Stimulated activated CD8-positive, alpha-beta memory T cell treated with anti-CD3 and anti-CD28 coated beads, Interleukin-4, amount 100 ng/mL, for 24 hours (primary cell): ENCODE measurements at places on chromosomes 3 and 15.

DNA sequence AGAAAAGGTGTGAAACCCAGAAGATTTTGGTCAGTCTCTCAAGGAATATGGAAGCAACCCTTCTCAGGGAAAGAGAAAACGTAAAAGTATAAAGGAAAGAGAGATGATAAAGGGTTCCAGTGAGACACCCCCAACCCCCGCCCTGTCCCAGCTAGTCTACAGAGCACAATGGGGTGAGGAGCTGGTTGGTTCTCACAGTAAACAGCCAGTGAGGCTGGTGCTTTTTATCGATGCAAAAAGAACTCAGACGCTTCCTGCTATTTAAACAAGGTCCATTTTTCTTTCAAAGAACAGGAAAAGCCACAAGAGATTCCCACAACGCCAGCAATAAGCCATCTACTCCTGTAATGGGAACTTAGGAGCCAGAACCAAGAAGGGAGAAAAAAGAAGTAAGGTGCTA lies 65.9 kb downstream of the CHAC1 start:
- DNase-seq: no peak

GRCh38 chr15:35019404-35020327 lies 31.6 kb upstream of the ZNF770 start:
- DNase-seq: no peak

DNA sequence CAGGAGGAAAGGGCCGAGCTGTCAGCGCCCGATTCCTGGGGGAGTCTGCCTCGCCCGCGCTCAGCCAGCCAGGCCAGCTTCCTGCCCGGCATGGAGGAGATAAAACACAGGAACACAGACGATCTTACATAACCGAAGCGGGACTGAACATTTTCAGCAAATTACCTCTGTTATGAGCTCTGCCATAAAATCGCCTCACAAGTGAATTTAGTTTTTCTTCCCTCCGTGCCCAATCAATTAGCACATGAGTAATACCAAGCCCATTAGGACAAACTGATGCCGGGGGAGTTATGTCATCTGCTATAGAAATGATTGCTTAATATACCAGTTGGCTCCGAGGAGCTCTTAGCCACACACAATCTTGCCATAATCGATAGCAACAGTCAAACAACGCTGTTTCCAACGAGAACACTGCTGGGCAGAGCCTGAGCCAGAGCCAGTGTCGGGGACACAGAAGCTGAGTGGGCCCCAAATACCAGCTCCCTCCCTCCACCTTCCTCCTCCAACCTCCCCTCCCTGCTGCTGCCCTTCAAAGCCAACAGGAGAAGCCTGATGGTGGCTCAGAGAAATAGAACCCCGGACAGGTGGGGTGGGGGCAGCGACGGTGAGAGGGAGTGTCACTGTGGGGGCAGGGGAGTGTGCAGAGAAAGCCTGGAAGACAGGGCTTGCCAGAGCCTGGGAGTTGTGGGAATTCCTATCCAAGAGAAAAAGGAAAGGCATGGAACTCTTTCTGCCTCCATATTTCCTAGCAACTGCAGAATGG lies 279.4 kb upstream of the TLE3 start:
- DNase-seq: no peak

- no peak for DNase-seq
Measured at GRCh38 chr15:23787346-23788105, 100.4 kb upstream of the NDN start.

DNA sequence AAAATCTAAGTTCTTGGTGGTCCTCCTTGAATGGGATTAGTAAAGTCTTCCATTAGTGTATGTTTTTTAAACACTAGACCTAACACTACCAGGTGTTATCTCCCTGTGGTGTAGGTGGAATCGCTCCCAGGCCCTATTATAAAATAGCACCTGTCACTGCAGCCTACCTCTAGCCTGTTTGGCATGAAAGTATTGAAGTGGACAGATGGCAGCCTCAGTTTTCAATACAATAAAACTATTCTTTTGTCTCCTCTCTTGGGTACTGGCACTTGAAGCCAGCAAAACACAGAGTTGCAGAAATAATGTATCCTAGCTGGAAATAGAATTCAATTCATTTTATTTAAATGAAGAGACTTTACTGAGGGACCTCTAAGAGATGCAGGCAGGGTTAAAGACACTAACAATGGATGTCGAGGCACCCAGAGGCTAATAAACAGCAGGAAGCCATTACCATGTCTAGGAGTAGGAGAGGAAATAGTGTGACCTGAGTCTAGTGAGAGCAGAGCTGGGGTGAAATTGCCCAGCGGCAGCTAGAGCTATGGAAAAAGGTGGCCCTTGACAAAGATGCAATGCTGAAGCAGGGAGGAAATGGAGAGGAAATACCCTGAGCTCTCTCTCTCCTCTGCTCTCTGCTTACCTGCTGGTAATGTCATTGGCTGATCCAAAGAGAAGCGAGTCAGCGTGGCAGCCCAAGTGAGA lies 49.1 kb upstream of the TMEM158 start:
- DNase-seq: no peak

GRCh38 chr15:42160136-42160535 lies 3.7 kb upstream of the PLA2G4F start:
- no peak for DNase-seq

DNA sequence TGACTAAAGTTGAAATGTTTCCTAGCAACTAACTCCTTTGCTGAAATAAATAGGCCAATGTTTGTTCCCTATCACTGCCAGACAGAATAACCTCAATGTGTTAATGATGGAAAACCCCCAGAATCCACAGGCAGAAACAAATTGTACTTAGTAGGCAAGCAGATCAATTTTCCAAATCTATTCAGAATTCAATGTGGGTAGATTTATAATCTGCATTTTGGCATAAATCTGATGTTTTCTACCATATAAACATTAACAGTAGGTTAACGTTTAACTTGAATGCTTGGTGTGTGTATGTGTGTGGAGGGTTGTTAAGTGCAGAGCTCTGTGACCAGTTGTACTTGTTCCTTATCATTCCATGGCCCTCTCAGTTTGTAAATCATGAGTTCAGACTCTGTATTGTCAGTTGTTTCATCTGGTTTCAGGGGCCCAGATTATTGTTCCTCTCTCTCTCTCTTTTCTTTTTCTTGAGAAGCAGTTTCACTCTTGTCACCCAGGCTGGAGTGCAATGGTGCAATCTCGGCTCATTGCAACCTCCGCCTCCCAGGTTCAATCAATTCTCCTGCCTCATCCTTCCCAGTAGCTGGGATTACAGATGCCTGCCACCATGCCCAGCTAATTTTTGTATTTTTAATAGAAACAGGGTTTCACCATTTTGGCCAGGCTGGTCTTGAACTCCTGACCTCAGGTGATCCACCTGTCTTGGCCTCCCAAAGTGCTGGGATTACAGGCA lies 32.8 kb downstream of the PLSCR1 start:
- DNase-seq: no peak
